ENCODE measurements at places on chromosomes 7 and 10.

DNA sequence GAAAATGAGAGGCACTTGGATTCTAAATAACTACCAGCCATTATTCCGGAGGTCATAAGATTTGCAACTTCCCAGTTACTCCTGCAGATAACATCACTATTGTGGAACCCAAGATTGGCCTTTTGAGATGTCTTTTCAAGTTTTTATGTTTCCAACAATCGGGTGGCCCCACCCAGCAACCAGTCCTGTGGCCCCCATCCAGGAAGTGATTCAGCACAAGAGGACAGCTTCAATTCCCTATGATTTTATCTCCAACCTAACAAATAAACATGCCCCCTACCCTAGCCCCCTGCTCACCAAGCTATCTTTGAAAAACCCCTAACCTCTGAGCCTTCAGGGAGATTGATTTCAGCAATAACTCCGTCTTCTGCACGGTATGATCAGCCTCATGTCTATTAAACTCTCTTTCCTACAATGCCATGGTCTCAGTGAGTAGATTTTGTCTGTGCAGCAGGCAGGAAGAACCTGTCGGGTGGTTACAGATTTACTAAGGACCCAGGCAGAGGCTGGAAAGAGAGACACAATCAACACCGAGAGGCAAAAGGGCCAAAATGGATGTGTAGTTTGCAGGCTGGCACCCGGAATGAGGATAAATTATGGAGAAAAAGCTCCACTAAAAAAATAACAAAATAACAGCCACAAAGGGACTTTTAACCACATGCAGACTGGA is 83.9 kb upstream of the UNC5B start:
- DNase-seq, result no peak

DNA sequence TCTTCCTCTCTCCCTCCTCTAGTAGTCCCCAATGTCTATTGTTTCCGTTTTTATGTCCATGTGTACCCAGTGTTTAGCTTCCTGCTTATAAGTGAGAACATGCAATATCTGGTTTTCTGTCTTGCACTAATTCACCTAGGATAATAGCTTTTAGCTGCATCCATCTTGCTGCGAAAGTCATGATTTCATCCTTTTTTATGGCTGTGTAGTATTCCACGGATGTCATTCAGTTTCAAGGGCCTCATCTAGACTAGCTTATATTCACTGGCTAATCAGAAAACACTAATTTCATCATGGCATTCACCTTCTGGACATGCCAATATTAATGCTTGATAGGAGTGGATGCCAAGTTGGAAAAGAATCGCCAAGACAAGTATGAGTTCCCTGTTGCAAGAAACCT is 619.6 kb upstream of the AUTS2 start:
- DNase-seq, result no peak

DNA sequence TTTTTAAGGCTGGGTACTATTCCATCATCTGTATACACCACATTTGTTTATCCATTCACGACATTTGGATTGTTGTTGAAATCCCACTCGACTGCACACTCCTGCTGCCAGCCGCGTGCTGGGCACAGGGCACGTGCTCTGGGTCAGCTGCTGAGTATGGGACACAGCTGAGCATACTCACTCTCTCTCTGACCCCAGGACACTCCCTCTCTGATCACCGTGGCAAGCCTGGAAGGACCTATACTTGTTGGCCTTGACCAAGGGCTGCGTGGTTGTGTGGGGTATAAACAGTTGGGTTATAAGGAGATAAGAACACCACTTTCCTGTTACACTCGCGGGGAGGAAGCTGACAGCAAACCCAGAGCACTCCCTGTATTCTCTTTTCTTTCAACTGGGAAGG is 153.0 kb upstream of the RHEB start:
- no peak for DNase-seq

- no peak for DNase-seq
Observed at GRCh38 chr7:68321776-68322496, 1276.3 kb upstream of the AUTS2 start.

GRCh38 chr7:26538216-26538615 is 246.6 kb downstream of the SNX10 start:
- no peak for DNase-seq
